ENCODE measurements at places on chromosomes 5 and 9. TPM values are rescaled to one million over a fixed set of nuclear protein-coding genes. Genes with fewer than 3 reads are reported as not detected.

Gene TIMD4
- 1.8 TPM for total RNA-seq

Gene IL13
- 14.9 TPM for total RNA-seq

Gene FAM221B
- total RNA-seq: not detected

Gene TMEM215
- not detected for total RNA-seq

Gene AQP3
- 19.4 TPM for total RNA-seq

Data from activated CD4-positive, alpha-beta memory T cell treated with anti-CD3 and anti-CD28 coated beads for 36 hours (primary cell).